Urothelium cell line (cell line): ENCODE measurements at places on chromosomes 5 and 9.

- DNase-seq, result no peak
Measured at GRCh38 chr5:97388794-97389193, 205.7 kb upstream of the RIOK2 start.

DNA sequence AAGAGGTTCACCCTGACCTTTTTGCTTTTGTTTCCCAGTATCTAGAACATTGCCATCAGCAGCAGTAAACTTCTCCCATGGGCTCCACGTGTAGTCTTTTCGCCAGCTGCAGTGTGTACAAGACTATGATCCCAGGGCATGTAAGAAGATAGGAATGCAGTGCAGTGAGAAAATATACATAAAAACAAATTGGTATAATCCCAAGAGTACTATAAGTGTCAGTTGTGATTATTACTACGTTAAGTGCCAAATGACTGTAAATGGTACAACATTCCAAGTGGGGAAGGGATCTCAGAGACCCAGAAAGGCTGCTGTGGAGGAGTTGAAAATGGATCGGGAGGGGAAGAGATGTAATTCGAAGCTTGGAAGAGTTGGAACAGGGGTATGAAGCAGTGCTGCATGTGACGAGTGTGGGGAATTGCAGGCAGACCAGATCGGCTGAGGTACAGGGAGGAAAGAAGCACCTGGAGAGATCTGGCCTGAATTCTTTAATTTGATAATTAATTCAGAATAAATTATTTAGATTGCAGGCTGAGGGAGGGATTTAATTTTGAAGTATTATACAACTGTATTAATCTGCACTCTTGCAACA lies 95.1 kb downstream of the FBXL7 start:
- DNase-seq, result no peak

DNA sequence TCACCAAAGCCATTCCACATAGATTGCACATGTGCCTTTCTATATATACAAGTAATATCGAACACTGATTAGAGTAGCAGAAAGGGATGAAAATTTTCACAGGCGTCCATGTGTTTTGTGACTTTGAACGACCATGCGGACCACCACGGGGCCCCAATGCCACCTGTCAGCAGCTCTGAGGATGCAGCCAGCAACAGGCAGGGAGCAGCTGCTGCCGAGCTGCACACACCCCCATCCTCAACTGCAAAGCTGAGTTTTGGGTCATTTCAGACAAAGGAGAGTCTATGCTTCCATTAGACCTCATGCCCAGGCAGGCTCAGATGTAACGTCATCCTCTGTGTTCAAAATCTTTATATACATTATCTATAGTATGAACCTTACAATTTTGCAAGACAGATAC lies 503.8 kb downstream of the IRX1 start:
- no peak for DNase-seq

- DNase-seq, result no peak
Measured at GRCh38 chr5:41841325-41841724, 28.9 kb downstream of the OXCT1 start.

- DNase-seq, result no peak
Measured at GRCh38 chr9:33791117-33791516, 4.2 kb upstream of the PRSS3 start.

GRCh38 chr5:178113141-178113787 lies at the start of gene N4BP3:
Gene N4BP3, plus strand, starts transcription at chr5:178113532. Its CDS starts 6,052 bp downstream, at chr5:178119584.
- DNase-seq, result peak; percentile 91

DNA sequence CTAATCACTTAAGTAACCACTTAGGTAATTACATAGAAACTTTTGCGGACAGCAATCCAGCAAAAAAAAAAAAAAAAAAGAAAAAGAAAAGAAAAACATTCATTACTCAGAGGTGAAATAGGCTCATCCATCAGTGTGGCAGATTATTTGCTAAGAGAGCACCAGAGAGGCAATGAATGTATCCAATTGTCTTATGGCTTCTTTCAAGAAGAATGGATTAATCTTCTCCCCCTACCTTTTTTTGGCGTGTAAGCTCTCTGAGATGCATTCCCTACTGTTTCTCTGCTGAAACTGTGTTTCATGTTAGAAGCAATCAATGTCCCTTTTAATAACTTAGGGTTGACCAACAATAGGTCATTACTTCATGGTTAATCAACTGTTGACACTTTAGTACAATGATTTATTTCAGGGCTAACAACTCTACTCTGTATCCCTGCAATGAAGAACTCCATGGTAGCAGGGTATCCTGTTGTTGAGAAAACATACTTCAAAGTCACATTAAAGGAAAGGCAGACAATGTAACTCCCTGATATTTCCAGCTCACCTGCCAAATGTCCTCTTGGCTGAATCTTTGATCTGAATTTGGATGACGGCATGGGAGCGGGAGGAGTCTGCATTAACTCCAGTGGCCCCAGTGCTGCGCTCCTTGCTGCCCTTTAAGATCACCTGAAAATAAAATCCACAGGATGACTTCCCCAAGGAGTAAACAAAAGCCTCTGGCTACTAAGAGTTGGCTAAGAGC lies 57.6 kb downstream of the KIF24 start:
- no peak for DNase-seq

- DNase-seq, result no peak
Measured at GRCh38 chr9:106693558-106693957, 169.4 kb upstream of the ZNF462 start.

GRCh38 chr5:76479281-76479680 lies 76.2 kb downstream of the IQGAP2 start:
- no peak for DNase-seq
